ENCODE measurements at places on chromosomes 1 and 21.

DNA sequence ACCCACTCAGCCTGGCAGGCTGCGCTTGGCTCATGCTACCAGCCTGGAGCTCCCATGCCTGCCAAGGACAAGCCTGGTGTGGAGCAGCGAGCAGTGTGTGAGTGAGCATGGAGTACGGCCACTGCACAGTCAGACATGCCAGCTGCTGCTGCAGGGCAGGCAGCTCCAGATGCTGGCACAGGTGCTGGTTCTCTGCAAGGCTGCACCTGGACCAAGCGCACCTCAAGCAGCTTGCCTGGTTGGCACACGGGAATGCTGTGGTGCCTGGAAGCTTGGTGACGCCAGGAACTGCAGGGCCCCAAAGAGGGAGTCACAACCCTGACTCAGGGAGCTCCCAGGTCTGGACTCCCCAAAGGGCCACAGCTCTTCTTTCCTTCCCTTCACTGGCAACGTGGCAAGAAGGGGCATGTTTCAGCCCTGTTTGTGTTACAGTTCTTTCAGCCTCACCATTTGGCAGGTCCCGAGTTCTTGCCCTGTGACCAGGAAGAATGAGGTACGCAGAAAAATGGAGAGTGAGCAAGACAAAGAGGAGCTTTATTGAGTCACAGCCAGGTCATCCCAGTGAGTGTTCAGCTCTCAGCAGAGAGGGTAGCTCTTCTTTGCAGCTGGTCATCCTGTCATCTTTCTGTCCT, 26.1 kb downstream of the ACOT7 start:
- no peak for DNase-seq

DNA sequence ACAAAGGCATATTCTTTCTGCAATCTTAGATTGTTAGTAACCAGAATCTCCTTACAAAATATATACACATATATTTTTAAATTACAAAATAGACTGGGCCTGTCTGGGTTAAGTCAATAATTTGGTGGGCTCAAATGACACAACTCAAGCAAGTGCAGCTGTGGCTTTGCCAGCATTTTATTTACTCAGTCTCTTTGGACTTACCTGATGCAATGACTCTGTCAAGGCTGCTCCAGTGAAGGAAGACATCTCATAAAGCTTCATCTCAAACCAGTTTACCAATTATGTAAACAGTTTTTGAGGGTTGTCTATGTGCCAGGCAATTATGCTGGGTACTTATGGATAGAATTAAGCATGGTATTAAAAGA, 22.8 kb upstream of the ABCA4 start:
- DNase-seq = no peak

DNA sequence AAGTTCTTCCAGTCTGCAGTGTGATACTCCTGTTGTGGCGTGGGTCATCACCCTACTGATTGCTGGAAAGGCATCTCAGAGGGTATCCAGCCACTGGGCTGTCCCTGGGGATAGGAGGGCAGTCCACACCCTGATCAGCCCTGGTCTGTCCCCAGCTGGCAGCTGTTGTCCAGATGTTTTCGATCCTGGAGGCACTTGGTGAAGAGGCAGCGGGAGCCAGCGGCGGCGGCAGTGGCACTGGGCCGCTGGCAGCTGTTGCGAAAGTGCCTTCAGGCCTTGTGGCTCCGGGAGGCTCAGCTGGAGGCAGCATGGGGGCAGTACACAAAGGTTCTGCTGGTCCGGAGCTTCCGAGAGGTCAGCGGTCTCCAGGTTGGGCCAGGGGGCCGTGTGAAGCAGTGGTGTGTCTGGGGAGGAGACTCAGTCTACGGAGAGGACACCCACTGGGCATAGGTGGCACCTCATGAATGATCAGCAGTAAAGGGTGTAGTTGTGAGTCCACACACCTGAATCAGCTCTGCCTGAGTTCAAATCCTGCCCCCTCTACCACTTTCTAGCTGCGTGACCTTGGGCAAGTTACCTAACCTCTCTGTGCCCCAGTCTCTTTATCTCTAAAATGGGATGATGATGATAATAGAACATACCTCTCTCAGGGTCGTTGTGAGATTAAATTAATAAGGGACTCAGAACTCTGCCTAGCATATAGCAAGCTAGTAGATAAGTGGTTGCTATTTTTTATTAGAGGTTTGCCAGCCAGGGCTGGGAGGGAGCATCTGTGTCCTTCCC, 6.1 kb downstream of the C1orf167 start:
- no peak for DNase-seq

DNA sequence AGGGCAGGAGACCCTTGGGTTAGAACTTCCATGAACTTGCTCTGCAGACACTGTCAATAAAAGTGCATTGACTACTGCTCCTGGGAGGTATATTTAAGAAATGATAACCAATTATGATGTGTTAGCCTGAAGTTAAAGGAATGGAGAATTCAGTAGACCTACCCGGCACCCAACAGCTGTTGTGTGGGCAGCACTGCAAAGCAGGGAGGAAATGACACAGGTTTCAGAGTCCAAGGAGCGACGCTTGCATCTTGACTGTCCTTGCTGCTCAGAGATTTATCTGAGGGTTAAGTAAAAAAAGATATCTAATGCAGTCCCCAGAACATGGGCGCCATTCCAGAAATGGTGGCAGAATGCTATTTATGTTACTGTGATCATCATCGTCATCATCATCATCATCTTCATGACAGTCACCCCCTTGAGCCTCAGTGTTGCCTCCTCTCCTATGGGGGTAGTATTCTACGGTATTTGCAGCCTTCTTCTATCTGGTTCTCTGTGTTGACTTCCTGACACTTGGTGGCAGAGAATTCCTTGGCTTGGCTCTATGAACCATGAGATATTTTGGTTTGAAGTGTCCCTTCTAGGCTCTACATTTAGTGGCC, 225.9 kb downstream of the KAZN start:
- no peak for DNase-seq

- no peak for DNase-seq
These were observed 45.7 kb downstream of the PSMG1 start for GRCh38 chr21:39137248-39138178.

DNA sequence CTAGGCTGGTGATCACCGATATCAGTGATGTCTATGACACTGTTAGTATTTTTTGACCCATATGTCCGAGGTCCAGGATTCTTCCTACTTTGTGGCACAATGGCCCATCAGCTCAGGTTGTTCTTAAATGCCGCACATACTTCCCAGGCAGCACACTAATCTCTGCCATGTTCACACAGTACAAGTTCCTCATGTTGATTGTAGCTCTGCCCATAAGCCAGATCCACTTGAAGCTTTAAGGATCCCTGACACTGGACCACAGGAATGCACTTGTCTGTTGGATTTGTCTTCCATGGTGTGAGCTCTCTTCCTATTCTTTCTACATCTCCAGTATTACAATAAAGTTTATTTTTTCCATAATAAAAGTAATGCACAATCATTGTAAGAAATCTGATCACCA, 69.5 kb downstream of the DDX20 start:
- DNase-seq = no peak

DNA sequence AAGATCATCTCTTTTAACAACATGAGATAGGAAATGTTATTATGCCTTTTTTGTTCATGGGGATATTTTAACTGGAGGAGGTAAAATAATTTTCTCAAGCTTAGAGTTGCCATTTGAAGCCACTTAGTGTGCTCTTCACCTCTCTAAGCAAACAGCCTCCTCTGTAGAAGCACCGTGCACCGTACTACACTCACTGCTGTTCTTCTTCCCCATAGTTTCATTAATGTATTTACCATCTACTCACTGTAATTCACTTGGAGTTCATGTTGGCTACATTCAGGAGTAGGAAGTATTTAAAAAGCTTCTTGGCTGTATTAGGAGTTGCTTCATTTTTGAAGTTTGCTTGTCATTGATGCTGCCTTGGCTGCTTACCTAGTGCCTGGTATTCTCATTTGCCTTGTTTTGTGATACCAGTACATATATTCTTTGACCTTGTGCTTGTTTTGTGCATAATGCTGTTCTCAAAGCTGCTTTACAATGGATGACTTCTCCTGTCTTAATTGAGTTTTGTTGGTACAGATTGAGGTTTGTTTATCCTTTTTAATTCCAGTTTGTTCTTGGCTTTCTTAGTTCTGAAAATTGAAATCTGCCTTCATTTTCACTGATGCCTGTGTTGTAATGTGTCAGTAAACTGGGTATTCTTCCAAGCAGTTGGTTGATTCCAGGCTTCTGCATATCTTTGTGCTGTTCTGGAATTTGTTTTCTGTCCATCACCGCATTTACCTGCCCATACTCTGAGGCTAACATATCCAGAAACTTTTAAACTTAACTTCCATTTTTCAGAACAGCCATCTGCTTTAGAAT, 240.4 kb downstream of the HMCN1 start:
- no peak for DNase-seq

DNA sequence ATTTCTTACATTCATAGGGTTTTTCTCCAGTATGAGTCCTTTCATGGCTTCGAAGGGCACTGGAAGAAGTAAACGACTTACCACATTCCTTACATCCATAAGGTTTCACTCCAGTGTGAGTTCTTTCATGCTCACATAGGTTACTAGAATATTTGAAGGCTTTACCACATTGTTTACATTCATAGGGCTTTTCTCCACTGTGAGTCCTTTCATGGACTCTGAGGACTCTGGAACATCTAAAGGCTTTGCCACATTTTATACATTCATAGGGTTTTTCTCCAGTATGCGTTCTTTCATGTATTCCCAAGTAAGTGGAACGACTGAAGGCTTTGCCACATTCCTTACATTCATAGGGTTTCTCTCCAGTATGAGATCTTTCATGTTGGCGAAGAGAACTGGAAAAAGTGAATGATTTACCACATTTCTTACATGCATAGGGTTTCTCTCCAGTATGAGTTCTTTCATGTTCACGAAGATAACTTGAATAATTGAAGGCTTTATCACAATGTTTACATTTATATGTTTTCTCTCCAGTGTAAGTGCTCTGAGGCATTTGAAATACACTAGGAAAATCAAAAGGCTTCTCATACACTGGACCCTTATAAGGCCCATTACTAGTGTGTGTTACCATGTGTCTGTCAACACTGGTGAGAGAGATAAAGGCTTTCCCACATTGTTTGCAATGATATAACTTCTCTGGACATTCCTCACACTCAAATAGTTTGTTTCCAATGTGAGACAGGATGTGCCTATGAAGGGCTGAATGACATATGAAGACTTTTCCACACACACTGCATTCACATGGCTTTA, 29.9 kb upstream of the ZNF695 start:
- DNase-seq = no peak

DNA sequence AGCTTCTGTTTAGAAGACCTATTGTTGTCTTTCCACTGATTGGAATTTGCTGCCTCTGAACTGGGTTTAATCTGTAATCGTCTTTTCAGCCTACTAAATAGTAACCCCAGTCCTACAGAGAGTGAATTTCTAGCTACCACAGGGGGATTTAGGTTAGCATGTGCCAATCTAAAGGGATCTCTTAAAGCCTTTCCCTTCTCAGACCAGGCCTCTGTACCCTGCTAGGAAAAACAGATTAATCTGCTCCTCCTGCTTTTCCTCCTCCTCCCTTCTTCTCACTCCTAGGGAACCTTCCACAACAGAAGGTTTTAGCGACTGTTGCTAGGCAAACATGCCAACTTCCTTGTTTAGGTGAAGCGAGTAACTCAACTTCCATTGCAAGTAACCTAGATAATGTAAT, 1.3 kb upstream of the RC3H1 start:
- no peak for DNase-seq

DNA sequence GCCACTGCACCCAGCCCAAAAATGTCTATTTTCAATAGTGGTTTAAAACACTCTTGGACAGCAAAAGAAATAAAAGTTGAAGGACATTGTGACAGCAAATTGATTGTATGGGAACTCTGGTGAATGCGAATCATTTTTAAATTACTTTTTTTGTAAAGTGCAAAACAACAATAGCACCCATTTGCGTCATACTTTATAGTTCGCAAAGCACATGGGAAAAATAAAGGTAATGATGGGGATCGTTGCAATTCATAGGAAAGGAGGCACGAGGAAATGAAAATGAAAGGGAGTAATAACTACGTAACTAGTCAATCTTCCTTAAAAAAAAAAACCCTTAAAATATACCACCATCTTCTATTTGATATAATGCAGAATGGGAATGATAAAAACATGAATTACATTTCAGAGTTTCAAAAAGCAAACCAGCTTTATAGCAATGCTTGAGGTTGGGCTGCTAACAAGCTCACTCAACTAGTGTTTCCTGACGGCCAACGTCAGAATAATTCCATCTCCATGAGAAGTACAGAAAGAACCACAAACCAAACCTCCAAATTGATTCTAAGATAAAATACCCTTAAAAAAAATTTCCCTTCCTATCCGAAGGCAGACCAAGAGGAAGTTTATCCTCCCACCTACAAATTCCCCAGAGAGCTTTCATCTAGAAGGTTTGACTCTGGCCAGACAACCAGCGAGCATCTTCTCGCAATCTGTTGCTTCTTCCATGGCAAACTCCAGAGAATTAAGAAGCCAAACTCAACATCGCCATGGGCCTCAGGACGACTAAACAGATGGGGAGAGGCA, at the start of gene EDARADD:
Gene EDARADD (plus strand): TSS at position 606 of the 801 bp plus-strand sequence. CDS start 159 bp downstream, at position 765.
- DNase-seq = no peak

- no peak for DNase-seq
These were observed 4.9 kb upstream of the PTGFRN start for GRCh38 chr1:116904791-116905320.

GRCh38 chr1:109640285-109640865, 15.5 kb upstream of the GSTM4 start:
- peak; percentile 50 for DNase-seq

DNA sequence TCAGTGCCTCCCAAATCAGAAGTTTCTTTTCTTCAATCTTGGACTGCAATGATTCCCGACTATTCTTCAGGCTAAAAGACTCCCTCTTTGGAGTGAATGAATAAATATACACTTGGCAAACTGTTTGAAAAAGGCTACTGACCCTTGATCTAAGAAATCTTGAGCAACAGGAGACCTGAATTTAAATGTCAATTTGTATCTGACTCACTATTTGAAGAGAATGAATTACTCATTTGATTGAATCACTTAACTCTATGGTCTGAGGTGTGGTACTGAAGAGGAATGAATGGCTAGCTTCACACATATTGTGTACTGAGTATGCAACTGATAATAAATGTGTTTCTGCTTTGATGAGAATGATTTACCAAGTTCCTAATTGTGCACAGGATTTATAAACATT, 4.6 kb upstream of the SMG7 start:
- DNase-seq = no peak

DNA sequence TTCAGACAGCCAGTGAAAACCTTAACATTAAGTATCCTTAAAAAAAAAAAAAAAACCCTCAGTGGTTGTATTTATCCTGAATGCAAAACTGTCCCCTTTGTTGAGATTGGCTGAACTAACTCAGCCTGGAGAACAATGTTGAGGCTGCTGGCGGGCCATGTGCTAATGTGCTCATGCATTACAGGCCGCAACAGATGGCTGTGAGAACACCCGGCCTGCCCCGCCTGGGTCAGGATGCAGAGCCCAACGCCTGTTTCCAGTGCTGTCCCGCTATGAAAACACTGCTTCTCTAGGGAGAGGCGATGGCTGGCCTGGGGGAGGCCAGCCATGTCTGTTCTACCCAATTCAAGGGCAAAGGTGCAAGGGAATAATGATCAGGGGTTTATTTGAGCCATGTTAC, 13.8 kb downstream of the OLIG2 start:
- DNase-seq = no peak

DNA sequence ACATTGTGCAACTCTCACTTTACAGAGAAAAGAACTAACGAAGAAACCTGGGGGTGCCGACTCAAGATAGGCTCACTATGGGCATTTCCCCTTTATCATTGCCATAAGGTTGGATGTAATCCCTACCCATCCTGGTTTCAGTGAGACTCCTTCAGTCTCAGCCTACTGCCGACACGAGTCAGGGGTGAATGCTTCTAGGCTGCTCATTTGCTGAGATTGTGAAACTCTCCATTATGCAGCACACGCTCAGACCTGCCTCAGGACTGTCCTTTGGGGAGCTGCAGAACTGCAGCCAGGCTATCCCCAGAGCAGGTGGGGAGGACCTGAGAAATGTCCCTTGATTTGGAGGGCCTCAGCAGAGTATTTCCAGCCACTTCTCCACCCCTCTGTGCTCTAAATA, 22.2 kb downstream of the TSHB start:
- DNase-seq = no peak

Data from SJSA1 (cell line).